ENCODE measurements at places on chromosomes 7 and 10.

DNA sequence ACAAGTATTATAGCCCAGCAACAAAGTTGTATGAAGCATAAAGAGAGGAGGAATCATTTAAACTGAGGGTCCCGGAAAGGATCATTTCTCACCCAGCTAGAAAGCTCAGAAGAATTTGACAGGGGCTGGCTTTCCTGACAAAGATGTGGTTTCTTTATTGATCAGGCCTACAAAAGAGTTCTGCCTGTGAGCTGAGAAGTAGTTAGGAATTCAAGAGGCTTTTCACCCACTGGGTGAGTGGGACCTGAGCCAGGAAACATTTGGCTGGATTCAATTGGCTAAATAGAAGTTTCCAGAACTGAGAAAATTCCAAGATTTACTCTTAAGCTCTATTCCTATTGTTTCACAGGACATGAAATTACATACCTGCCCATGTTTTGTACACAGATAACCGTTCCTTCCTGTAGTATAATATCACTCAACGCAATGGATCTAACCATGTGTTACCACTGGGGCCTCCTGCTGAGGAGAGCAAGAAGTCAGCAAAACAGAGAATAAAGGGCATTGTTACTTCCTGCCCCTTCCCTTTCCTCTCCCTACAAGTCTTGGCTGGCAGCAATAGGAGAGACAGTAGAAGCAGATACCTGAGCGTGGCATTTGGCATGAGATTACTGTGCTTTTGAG, 53.9 kb upstream of the PAPSS2 start:
- DNase-seq: no peak

- no peak for DNase-seq
Observed at GRCh38 chr10:127047878-127048238, 142.6 kb downstream of the DOCK1 start.

DNA sequence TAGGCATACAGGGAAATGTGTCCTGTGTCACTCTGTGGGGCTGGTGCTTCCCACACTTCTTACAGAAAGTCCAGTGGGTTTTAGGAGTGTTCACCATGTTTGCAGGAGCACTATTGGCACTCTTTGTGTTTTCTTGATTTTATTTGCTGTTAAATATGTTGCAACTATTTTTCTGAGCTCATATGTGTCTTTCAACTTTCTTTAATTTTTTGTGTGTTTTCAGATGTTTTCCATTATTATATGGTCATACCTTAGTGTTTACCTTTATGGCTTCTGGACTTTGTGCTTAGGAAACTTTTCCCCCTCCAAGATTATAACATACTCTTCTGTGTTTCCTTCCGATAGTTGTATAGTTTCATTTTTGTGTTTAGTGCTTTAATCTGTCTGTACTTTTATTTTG, 20.8 kb upstream of the NUDCD3 start:
- no peak for DNase-seq

DNA sequence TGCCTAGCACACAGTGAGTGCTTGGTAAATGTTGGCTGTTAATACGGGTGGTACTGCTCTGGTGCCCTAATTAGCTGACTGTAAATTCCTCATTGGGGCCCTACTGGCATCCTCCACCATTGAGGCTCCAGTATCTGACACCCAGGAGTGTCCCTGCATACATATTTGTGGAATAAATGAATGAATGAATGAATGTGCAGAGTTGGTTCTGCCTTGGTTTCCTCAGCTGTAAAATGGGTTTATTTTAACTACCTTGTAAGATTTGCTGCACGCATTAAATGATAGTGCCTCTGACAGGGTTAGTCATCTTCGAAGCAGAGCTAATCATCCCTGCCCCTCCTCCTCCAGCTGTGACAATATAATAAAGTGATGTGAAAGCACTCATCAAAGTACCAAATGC, 45.8 kb downstream of the ALDH18A1 start:
- DNase-seq: no peak

DNA sequence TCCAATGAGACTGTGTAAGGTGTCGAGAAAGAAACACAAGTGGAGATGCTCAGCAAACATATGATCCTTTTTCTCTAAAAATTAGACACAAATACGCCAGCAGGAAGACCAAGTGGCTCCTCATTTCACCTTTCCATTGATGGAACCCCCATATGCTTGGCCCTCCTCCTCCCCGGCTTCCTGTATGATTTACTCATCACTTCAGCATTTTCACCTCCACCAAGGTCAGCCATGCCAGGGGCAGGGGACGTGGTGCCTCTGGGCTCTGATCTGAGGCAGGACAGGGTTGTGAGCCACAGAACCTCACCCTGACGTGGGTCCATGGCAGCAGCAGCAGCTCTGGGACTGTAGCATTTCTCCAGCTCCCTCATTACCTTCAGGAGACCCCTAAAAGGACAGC, 116.8 kb upstream of the PFKP start:
- no peak for DNase-seq

DNA sequence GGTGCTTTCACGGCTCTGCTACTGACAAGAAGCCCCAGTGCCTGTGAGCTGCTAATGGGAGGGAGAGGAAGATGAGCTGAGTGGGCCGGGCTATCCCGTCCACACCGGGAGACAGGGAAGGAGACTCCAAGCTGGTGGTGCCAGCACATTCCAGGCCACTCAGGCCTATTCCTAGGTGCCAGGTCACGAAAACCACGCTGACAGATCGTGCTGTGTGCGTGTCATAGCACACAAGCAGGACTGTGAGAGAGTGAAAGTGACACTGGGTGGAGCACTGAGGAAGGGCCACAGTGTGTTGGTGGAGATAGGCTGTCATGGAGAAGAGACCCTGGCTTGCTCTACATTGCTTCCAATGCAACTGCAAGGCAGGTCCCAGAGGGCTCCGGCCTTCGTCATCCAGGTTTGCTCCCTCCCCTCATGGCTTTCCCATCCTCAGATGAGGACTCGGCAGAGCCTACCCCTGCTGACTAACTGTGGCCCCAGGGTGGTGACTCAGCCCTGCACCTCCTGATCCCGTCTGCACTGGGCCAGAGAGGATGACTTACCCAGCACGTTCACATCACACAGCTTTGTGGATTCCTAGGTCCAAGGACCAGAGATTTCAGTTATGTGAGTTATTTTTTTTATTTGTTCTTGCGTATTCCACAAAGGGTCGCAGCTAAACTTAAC, 167.3 kb downstream of the EGFR start:
- no peak for DNase-seq

GRCh38 chr10:74681917-74682627, 144.3 kb upstream of the KAT6B start:
- DNase-seq: no peak

DNA sequence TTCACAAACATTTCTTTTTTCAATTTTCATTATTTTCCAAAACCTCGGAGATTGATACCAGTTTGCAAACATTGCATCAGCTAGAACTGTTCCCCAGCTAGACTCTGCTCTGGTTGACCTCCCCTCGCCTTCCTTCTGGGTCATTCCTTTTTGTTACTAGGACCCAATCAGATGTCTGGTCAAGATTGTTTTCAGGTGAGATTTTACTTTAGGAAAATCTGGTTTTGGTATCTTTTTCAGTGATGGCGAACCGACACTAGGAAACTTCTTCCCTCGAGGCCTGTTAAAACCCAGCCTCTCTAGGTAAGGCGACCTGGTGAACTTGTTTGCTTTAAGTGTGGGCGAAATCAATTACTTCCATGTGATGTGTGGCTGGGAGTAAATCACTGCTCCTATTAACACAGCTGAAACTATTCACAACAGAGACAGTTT, 8.4 kb downstream of the PROSER2 start:
- no peak for DNase-seq

DNA sequence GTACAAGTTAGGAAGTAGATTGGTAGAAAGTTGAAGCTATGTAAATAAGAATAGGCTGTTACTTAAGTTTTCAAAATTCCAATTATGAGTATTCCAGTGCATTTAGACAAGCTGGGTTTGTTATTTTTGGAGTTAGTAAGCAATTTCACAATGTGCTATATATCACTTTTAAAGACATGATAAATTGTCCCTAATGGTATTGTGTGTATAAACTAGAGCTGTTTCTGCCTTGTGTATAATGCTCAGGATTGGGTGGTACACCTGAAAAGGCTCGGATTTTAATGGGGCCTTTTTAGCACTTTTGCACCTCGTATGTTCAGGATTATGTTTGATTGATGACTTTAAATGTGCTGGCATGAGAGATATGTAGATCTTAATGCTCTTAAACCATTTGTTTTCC, 175.8 kb downstream of the VTI1A start:
- no peak for DNase-seq

GRCh38 chr10:96789571-96790108, 42.5 kb upstream of the LCOR start:
- no peak for DNase-seq

GRCh38 chr7:74008687-74009086, 19.3 kb upstream of the ELN start:
- DNase-seq: no peak

GRCh38 chr10:3162533-3162932, 10.0 kb downstream of the PITRM1 start:
- no peak for DNase-seq

GRCh38 chr10:120555842-120556532, 99.0 kb downstream of the PLPP4 start:
- no peak for DNase-seq

- no peak for DNase-seq
Observed at GRCh38 chr10:31723106-31723750, 205.4 kb downstream of the ARHGAP12 start.

DNA sequence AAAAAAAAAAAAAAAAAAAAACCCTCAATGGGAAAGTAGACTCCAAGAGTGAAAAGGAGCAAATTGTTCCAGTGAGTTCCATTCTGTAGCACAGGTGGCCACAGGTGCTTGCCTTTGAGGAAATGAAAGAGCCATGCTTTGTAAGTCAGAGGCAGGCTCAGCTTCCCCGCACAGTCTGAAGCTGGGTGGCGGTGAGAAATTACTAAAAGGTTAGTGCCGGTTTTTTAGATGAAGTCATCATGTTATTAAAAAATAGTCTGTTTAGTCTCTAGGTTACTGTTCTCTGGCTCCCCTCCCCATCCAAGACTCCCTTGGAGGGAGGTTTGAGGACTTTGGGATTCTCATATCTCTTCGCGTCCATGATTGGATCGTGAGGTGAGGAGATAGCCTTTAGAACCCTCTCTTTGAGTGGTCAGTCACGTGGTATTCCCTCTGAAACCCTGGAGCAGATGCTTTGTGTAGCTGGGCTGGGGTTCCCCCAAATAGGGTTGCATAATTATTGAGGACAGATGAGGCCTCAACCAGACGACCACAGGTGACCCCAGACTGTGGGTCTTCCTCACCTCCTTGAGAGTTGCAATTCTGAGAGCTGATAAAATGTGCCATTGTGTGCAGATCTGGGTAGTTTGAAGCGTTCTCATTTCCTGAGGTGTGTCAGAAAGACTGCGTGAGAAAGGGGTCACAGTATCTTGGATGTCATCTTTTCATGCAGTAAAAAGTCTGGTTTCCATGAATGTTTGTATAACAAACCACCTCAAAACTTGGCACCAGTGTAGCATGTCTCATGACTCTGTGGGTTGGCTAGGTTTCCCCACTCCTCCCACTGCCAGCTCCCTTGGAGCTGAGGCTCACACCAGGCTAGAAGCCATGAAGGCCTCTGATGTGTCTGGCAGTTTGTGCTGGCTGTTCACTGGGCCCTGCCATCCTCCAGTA, 27.1 kb downstream of the OGDH start:
- peak; percentile 56 for DNase-seq

- no peak for DNase-seq
Observed at GRCh38 chr10:48455392-48456151, 149.1 kb downstream of the MAPK8 start.
